ENCODE measurements at places on chromosomes 6 and 20.

DNA sequence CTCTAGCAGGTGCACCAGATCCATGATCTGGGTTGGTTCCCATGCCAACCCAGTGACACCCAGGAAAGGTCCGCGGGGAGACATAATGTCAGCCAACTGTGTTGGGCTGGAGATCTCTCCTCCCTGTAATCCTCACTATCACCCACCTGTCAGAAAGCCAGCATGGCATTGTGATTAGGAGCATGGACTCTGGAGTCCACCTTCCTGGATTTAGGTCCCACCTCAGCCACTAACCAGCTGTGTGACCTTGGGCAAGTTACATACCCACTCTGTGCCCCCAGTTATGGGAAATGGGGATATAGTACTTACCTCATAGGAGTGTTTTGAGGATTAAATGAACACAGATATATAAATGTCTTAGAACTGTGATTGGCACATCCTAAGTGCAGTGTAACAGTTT is 97.9 kb downstream of the ZDHHC14 start:
- DNase-seq, result no peak

- DNase-seq, result no peak
Observed at GRCh38 chr20:35311409-35311808, 19.2 kb upstream of the FAM83C start.

DNA sequence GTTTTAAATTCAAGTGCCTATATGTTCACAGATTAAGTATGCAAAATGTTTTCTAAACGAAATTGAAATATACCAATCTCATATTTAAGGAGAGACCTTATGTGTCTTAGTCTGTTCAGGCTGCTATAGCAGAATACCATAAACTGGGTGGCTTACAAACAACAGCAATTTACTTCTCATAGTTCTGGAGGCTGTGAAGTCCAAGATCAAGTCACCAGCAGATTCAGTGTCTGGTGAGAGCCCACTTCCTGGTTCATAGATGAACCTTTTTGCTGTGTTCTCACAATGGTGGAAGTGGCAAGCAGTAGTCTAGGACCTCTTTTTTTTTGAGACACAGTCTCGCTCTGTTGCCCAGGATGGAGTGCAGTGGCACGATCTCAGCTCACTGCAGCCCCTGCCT is 3.5 kb upstream of the DSTN start:
- no peak for DNase-seq

DNA sequence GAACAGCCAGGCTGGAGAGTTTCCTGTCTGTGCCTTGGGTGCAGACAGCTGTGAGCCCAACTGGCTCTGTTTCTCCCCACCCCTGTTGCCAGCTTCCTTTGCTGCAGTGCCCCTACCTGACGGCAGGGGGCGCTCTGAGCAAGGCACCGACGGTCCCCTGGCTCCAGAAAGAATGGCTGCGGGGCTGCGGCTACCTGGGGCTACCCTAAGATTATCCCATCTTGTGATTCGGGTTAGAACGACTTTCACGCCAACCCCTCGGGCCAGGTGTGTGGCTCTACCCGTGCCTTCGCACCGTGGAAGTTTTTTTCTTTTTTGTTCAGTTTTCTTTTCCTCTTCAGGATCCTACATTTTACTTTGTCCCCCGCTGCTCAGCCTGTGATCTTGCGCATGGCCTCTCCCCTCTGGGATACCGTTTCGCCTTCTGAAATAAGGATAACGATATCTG is 33.4 kb upstream of the AAR2 start:
- DNase-seq, result no peak

DNA sequence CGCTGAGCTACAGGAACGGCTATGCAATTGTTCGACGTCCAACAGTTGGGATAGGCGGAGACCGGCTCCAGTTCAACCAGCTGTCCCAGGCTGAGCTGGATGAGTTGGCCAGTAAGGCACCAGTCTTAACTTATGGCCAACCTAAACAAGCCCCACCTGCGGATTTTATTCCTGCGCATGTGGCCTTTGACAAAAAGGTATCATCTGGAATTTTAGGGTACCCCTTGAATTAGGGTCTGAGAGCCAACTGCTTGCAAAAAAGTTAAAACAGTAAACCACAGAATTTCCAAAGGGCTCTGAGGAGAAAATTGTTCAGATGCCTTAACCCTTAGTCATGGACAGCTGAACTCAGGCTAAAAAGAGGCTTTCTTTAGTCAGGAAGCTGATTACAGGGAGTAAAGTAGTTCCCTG is 3.8 kb downstream of the EFHC1 start:
- DNase-seq, result no peak

GRCh38 chr6:49550492-49551077 is at the start of gene C6orf141:
Gene C6orf141 (plus strand): TSS chr6:49550668. CDS start chr6:49550793, 125 bp downstream.
- DNase-seq, result no peak

- no peak for DNase-seq
Observed at GRCh38 chr20:59342023-59342957, 41.9 kb downstream of the EDN3 start.

GRCh38 chr20:21397341-21398108 is at the start of gene NKX2-4:
Gene NKX2-4 (minus strand): TSS chr20:21397526. CDS start chr20:21397399, 127 bp downstream.
- DNase-seq, result no peak

DNA sequence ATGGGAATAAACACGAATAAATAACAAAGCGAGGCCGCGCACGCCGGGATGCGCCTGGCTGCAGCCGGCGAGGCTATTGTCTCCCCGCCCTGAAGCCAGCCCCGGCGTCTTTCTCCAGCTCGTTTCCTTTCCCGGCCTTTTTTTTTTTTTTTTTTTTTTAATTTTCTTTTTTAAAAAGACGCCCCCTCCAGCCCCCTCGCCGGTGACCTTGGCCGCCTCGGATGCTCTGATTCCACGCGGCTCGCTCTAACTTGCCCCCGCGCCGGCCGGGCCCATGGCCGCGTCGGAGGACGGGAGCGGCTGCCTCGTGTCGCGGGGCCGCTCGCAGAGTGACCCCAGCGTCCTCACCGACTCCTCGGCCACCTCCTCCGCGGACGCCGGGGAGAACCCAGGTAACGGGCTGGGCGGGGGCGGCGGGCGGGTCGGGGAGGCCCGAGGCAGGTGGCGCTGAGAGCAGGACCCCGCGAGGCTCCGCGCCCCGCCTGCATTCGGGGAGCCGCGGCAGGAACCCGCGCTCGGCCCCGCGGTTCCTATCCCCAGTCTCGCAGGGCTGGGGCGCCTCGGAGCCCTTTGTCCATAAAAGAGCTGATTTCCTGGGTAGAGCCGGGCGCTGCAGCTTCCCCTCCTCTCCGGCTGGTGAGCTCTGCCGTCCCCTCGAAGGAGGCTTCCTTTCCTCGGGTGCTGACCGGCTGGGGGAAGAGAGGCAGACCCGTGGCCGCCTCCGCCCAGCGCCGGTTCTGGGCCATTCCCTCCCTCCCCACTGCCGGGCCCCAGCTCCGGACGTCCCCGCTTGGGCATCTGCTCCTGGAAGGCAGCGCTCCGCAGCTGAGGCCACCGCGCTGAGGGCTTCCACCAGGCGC is 631 bp downstream of the PHACTR3 start:
- no peak for DNase-seq

GRCh38 chr20:47173596-47174216 is 182.8 kb downstream of the ZMYND8 start:
- DNase-seq, result no peak

- no peak for DNase-seq
Observed at GRCh38 chr6:31547727-31548543, 527 bp downstream of the NFKBIL1 start.

GRCh38 chr6:52293067-52293466 is 8.5 kb upstream of the MCM3 start:
- no peak for DNase-seq

DNA sequence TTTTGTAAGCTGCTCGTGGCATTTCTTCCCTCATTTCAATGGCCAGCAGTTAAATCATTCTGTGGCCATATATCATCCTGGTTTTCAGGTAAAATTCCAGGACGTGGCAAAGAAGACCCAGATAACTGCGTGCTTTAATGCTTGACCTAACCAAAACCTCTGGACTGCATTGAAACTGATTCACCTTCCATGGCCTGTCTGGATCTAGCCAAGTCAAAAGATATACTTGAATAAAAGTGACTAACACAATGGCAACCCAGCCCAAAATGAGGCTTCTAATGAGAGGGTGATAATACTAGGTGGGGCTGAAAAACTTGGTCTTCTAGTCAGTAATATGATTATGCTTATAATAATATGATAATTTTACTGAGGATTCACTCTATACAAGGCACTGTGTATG is 16.5 kb upstream of the PCSK2 start:
- DNase-seq, result no peak

GRCh38 chr6:163327921-163328320 is 86.6 kb upstream of the QKI start:
- no peak for DNase-seq

DNA sequence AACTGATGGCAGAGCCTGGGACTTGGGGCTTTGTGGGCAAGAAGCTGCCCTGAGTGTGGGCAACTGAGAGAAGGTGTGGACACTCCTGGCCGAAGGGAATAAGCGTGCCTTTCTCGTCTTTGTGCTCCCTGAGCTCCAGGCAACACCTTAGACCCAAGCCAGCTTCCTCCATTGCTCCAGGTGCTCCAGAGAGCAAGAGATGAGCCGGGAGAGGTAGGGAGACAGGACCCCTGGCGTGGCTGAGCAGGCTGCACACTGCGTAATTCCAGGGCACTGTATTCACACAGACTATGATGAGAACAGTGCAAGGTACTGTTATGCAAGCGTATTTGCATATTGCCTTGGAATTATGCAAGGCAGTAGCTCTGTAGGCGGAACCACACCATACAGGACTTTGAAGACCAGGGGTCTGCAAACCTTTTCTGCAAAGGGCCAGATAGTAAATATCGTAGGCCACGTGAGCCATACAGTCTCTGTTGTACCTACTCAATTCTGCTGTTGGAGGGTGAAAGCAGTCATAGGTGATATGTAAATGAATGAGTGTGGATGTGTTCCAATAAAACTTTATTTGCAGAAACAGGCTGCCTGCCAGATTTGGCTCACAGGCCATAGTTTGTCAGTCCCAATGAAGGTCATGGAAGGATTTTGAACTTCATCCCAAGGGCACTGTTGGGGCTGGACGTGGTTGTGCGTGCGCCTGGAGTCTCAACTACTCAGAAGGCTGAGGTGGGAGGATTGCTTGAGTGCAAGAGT is 42.1 kb upstream of the FAM83D start:
- DNase-seq, result no peak

DNA sequence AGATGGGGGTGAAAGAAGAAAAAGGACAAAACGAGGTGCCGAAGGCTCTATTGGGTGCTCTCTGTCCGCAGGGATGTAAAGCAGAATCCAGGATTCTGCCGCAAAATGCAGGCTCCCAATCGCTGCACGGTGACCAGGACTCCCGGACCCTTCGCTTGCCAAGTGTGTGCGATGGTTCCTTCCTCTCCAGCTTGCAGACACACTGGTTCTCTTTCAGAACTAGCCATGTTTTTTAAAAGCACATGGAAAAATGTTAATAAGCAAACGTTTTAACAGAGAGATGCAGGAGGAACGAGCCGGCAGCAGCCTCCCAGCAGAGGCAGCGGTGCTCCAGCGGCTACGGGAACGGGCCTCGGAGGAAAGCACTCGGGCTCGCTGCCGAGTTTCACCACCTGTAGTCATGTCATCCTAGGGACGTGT is 59.6 kb downstream of the ZNF831 start:
- no peak for DNase-seq

- DNase-seq, result no peak
Observed at GRCh38 chr6:125923366-125923877, 33.1 kb upstream of the HINT3 start.

- DNase-seq, result no peak
Observed at GRCh38 chr20:36281785-36282380, 24.3 kb upstream of the DLGAP4 start.

DNA sequence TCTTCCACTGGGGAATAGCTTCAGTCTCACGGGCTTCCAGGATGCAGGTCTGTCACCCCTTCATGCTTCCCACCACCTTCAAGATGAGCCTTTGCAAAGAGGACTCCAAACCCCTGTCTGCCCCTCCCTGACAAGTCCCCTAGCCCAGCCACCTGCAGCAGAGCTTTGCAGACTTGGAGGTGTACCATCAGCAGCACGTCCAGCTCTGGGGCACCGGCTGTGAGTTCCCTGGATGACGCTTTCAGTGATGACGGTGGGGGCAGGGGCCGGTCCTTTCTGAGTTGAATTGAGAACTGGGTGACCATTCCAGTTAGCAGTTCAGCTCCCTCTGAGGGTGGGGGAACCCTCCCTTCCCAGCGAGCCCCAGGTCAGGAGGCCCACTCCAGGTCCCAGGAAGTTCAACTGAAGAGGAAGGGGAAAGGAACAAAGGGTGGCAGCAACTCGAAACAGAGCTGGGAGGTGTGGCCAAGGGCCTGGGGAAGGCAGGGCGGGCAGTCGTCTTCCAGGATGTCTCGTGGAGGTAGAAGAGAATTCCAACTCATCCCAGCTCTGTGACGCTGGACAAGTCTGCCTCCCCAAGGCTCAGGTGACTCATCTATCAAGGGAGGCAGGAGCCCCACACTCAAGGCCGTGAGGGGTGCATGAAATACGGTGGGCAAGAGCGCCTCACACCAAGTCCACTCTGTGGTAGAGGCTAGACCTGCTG is 86.0 kb downstream of the PTPN1 start:
- no peak for DNase-seq

GRCh38 chr6:610882-611281 is 46.0 kb downstream of the HUS1B start:
- peak; percentile 64 for DNase-seq

- no peak for DNase-seq
Observed at GRCh38 chr20:56715902-56716519, 86.9 kb downstream of the TFAP2C start.

DNA sequence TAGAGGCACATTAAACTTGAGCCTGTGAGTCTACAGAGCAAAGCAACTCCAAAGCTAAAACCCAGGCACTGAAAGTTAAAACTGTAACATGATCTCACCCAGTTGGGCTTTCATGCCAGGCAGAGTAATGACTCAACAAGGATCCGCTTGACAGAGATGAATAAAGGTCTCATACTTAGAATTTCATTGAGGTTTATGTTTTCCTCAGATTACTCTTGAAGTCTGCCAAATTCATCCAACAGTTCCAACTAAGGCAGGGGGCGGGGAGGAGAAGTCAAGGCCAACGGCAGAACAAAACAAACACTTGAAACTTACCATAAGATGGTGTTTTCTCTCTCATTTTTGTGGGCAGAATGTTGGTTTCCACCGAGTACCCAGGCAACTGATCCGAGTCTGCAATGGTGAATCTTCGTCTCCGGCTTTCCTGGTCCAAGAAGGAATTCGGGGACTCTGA is 54.0 kb upstream of the IPCEF1 start:
- DNase-seq, result no peak

DNA sequence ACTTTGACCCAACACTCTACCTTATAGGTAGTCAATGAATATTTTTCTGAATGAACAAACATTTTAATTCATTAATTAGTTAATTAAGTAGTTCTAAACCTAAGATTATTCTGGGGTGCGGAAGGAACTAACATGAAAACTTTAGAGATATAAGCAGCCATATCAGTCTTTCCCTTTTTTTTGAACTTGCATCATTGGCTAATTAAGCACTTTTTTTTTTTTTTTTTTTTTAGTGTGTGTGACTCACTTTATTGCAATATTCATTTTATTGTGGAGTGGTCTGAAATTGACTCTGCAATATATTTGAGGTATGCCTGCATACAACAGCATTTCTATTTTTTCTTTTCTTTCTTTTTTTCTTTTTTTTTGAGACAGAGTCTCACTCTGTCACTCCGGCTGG is 21.8 kb upstream of the AMD1 start:
- no peak for DNase-seq

- DNase-seq, result no peak
Observed at GRCh38 chr6:29255530-29255929, 46.0 kb upstream of the OR14J1 start.

Measured in GF-D8 (cell line).